RWPE2 (cell line): ENCODE measurements at places on chromosomes 2 and 18.

GRCh38 chr2:61704364-61704763 is 149.5 kb downstream of the FAM161A start:
- no peak for DNase-seq

- DNase-seq, result no peak
These were observed 954 bp downstream of the CCNT2 start for GRCh38 chr2:134919341-134920210.

GRCh38 chr2:59529726-59530125 is 1023.7 kb downstream of the BCL11A start:
- DNase-seq, result no peak

GRCh38 chr2:88613921-88614320 is 13.3 kb downstream of the EIF2AK3 start:
- DNase-seq, result no peak

DNA sequence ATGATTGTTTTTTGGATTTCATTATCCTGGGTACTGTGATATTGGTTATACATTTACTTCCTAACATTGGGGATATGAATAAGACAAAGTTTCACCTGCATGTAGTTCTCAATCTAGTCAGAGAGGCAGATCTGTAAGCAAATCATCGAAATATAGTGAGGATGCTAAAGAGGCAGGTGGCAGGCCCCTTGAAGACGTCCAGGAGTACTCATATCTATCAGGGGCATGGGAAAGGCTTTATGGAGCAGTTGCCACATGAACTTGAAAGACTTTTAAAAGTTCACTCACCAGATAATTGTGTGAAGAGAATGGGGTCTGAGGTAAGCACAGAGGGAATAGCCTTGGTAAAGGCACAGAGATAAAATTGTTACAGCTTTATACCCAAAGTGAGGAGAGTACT is 78.8 kb downstream of the EHBP1 start:
- DNase-seq, result no peak

DNA sequence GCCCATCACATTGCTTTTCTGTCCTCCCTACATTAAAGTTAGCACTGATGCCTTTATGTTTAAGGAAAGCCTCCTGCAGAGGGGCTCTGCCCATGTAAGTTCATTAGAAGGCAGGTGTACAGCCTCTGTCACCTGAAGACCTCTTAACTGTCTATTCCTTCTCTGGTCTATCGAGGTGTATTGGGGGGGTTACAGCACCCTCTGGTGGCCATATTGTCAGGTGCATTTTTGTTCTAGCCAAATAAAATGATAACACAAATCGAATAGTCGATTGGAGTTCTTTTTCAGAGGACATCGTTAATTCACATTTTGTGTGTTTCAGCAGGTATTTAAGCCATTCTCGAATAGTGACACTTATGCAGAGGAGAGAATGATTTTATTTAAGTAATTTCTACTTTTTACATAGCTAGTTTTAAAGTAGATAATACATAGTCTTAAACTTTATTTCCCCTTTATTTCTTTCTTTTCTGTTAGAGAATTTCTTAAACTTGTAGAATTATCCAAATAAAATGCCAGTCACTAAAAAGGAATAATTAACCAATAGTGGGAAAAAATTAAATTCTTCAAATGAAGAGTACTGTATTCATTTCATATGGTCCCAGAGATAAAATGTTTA is 136.8 kb downstream of the NEDD4L start:
- DNase-seq, result no peak

DNA sequence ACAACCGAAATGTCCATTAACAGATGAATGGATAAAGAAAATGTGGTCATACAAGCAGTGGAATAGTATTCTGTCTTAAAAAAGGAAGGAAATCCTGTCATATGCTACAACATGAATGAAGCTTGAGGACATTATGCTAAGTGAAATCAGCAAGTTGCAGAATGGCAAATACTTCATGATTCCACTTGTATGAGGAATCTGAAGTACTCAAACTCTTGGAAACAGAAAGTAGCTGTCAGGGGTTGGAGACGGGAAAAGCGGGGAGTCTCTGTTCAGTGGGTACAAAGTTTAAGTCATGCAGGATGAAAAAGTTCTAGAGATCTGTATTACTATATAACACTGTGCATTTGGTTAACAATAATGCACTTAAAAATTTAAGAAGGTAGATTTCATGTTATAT is 209.0 kb upstream of the SIX2 start:
- DNase-seq, result no peak

DNA sequence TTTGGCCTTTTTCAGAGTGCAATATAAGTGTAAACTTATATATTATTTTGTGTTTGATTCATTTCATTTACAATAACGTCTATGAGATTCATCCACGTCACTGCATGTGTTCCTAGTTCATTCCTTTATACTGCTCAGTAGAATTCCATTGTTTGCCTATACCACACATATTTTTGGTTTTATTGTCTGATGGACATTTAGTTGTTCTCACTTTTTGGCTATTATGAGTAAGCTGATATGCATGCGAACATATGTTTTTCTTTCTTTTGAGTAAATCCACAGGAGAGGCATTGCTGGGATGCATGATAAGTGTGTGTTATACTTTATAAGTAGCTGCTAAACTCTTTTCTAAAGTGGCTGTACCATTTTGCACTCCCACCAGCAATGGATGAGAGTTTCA is 314.8 kb upstream of the HS6ST1 start:
- no peak for DNase-seq

DNA sequence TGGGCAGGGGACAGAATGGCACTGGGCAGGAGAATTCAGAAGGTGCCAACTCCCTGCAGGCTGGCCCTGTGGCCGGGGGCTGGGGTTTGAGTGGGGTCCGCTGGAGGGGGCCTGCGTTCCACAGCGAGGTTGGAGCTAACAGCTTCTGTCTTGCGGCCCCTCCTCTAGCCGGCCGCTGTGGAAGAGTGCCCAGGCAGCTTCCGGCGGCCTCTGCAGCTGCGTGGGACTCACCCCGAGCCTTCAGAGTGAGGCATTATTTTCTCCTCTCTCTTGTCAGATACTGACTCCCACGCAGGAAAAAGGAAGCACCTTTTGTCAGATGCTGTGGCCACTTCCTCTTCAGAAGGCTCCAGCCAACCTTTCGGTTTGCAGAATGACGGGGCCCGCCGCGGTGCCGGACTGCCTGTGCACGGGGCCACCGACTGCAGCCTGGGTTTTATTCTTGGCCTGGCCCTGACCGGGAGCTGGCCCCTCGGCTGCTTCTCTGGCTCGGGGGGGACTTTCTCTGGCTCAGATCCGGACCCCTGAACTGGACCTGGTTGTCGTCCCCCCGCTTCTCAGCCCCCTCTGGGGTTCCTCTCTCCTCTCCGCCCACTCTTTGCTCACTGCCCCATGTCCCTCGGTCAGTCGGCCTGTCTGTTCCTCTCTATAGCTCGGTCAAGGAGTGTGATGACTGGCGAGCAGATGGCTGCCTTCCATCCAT is 40.1 kb downstream of the ARHGAP25 start:
- no peak for DNase-seq

DNA sequence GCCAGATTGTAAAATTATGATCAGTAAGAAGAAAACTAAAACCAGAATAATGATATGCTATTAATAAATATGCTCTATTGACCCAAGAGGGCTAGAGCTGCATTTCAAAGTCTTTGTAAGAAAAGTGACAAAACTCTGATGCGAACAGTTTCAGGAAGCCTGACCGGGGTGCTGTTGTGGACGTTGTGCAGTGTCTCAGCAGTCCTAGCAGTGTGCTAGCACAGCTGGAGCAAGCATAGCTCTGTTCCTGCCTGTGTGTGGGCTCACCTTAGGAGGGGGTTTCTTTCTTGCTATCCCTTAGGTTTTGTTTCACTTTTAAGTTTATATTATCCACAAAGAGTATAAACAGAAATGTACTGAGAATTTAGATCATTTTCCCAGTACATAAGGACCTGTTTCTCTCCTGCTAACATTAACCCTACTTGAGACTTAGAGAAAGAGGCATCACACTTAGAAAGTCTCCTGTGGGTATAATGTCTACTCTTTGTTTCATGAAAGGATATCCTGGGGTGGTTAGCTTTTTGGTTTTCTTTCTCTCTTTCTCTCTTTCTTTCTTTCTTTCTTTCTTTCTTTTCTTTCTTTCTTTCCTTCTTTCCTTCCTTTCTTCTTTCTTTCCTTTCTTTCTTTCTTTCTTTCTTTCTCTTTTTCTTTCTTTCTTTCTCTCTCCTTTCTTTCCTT is 124.5 kb downstream of the TMEM182 start:
- no peak for DNase-seq

DNA sequence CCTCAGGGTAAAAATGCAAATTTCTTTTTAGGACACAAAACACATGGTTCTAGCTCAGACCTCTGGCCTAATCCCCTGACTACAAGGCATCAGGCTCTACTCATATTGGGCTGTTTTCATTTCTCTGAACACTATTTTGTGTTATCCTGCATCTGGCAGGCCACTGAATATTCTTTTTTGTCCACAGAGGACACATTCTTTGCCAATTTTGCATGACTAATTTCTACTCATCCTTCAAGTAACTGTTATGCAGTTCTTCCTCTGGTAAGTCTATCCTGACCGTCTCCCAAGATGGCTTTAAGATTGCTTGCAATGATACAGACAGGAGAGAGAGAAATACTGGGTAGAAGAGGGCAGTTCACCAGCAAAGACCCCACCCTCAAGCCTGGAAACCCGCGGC is 107.6 kb upstream of the RGPD4 start:
- no peak for DNase-seq

- no peak for DNase-seq
These were observed 1.1 kb upstream of the SP9 start for GRCh38 chr2:174333372-174334277.

GRCh38 chr18:28065793-28066186 is 111.1 kb downstream of the CDH2 start:
- no peak for DNase-seq
